ENCODE measurements at places on chromosomes 12 and 14.
A peak's percentile ranks its signal among the peaks of the same experiment; 100 is the strongest.

DNA sequence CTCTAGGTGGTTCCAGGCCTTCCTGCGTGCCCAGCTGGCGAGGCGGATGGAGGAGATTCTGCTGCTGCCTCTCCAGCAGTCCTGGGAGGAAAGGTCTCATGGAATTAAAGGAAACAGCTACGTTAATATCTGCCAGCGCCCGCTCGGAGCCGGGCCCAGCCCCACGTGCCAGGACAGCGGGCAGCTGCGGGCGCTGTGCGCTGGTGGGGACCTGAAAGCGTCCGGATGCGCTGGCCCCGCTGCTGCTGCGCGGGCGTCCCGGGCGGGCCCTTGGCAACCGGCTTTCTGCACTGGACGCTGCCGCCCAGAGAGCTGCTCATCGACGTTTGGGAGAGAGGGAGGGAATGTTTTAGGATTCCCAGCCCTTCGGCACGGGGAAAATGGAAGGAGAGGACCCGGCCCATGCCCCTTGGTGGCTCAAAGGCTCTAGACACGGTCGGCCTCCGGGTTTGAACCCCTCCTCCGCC lies 8.6 kb upstream of the DYNC1H1 start:
- no peak for DNase-seq

DNA sequence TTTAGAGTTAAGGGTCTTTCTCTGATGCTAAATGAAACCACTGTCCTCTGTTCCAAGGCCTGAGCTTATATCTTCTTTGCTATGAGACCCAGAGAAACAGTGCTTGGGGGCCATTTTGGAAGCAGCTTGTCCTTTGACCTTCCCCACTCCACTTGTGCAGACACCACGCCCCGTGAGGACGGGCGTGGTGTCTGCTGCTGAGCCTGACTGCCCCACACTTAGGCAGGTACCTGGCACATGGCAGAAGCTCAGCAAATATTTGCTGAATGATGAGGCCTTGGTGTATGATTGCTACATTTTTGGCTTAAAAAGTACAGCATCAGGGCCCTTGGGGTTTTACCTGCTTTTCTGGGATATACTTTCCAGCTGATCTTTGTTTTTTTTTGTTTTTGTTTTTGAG lies 69.9 kb downstream of the RASSF3 start:
- DNase-seq: no peak

GRCh38 chr14:101077481-101078074 lies 174.1 kb upstream of the RTL1 start:
- peak; percentile 45 for DNase-seq

DNA sequence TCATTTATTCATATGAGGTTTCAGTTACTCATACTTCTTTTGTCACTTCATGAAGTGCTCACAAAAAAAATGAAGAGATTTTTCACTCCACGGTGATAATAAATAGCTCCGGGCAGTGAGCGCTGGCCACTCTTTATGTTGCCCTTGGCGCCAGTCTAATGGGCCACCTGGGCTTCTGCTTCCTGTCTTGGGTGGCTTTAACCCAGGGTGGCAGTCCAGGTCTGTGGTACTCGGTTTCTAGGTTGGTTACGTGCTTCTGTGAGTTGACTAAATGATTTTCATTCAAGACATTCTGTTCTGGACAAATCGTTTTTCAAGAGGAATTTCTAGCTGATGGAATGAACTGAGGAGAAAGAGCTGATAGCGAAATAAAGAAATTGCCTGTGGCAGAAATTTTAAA lies 34.6 kb upstream of the NID2 start:
- DNase-seq: no peak

GRCh38 chr14:58238252-58239243 lies 6.1 kb upstream of the PSMA3 start:
- no peak for DNase-seq

- DNase-seq: no peak
These were observed 123.5 kb downstream of the SLC41A2 start for GRCh38 chr12:104834607-104835006.

Measured in NB4 (cell line).